Stimulated activated CD4-positive, alpha-beta T cell treated with anti-CD3 and anti-CD28 coated beads, Interleukin-1b, Interleukin-23, amount 100 ng/mL, for 4 hours (primary cell): ENCODE measurements at places on chromosomes 7 and 10.

DNA sequence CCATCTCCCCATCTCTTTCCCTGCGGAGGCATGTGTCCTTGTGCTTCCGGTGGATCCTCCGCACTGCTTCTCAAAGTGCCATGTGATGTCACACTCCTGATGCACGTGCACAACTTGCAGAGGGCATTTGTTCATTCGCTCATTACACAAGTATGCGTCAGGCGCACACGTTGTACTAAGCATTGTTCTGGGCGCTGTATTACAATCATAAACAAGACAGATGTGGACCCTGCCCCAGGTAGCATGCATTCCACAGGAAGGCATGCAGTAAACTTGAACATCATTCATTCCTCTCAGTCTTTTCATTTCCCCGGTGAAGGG lies 9.0 kb upstream of the RAMP3 start:
- no peak for DNase-seq

- no peak for DNase-seq
Observed at GRCh38 chr10:6987536-6987945, 407.5 kb upstream of the PRKCQ start.

DNA sequence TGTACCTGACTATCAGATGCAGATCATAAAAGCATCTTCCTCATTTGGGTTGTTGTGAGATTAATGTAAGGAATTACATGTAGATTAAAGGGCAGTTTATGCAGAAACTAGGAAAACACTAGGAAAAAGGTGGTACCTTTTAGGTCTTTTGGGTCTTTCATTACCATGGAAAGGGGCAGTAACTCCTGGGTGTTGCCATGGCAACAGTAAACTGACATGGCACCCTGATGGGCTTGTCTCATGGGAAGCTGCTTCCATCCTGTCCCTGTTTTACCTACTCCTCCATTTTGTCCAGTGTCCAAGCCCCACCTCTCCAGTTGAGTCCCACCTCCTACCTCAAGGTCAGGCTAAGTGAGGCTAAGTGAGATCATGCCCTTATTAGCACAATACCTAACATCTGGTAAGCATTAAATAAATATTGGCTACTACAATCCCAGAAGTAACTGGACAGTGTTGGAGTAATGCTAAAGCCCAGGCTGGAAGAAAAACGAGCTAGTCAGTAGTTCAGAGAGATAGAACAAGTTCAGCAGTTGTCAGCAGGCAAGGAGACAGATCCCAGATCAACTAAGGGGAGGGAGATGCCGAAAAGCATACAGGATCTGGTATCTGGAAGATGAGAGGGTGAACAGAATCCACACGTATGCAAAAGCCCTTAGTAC lies 240.0 kb upstream of the AUTS2 start:
- no peak for DNase-seq

GRCh38 chr10:113187063-113187777 lies 237.2 kb downstream of the TCF7L2 start:
- no peak for DNase-seq

- DNase-seq, result peak; percentile 3
Observed at GRCh38 chr7:7201578-7202374, 19.4 kb downstream of the C1GALT1 start.

- no peak for DNase-seq
Observed at GRCh38 chr7:21999896-22000295, 54.2 kb upstream of the CDCA7L start.

GRCh38 chr7:28032738-28033380 lies 147.7 kb downstream of the JAZF1 start:
- DNase-seq, result no peak
